ENCODE measurements at places on chromosomes 6 and 20.

GRCh38 chr20:1305712-1306111 is 23.2 kb downstream of the SDCBP2 start:
- no peak for DNase-seq

DNA sequence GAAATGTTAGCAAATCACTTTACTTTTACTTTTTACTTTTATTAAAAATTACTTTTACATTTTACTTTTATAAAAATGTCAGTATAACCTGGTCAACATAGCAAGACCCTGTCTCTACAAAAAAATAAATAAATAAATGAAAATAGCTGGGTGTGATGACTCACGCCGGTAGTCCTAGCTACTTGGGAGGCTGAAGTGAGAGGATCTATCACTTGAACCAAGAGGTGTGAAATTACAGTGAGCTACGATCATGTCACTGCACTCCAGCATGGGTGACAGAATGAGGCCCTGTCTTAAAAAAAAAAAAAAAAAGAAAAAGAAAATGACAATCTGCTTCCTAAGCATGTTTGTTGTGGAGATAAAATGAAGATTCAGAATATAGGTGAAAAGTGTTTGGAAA is 31.0 kb upstream of the FBXO30 start:
- no peak for DNase-seq

DNA sequence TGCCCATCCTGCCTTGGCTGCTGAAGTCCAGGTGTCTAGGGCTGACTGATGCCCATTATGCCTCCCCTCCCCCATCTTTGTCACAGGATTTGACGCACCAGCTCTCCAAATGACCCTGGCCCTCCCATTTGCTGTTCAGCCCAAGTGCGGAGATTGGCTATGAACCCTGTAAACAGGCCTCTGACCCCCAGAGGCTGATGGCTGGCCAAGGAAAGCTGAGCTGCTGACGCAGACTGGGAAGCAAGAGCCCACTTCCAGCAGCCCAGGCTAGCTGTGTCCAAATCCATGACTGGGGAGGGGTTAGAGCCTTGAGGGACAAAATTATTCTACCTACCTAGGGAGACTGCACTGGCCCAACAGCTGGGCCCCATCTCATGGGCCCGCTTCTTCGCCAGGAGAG is 797 bp upstream of the GNRH2 start:
- DNase-seq, result no peak

DNA sequence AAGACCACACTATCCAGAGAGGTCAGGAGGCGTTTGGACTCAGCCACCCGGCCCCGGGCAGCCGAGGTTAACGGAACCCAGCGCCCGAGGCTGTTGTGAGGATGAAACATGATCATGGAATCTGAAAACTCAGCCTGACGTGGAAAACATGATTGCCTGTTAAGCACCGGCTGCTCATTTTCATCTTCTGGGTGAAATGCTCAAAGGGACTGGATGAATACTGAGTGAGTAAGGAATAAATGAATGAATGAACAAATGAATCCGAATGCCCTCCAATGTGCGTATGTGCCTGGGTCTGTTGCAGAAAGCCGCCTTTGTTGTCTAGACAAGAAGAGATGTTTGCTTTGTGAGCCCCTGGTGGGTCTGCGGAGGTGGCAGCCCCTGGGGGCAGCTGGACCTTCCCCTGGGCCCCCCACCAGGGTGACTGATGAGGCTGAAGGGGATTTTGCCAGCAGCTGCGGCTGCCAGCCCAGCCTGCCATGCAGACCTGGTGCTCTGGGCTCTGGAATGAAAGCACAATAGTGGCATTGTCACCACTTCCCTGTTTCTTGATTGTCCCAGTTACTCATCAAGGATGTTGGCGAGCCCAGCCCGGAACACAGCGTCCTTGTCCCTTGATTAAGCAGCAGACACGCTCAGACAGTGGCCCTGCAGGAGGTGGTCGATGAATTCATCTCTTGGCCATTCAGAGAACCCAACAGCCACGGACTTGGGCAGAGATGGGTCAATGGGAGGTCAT is 211.1 kb downstream of the ANKRD60 start:
- DNase-seq, result no peak

DNA sequence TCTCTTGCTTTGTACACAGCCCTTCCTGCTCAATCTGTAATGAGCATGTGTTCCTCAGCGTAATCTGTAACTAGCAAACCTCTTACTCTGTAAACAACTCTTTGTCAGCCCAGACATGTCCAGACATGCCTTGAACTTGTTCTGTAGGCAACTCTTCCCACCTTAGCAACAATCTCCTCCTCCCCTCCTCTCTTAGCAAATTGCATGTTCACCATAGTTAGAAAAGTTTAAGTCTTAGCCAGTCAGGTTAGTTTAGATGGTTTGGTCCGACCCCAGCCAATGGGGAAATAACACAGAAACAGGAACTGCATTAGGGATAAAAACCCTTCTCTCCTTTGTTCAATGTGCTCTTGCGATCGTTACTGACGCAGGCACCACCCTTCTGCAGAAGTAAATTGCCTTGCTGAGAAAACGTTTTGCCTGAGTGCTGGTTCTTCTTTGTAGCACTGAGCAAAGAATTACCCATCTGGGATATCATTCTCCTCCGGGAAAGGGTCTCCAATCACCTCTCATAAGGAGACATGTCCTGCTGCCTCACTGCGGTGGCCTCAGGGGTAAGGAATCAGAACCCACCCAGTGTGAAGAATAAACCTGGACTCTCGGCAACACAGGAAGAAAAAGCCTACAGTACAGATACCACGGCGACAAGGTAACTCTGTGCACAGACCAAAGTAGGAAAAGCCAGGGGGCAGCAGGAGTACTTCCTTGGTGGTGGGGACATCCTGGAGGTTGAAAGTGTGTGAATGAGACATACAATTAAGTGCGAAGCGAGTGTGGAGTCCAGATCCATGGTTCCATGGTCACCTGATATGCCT is 26.2 kb downstream of the PLN start:
- no peak for DNase-seq

- no peak for DNase-seq
These were observed 63.9 kb upstream of the ENPP5 start for GRCh38 chr6:46234700-46235099.

GRCh38 chr6:31712296-31712695 is 2.9 kb upstream of the LY6G6D start:
- no peak for DNase-seq

- no peak for DNase-seq
These were observed 211.5 kb upstream of the DTNBP1 start for GRCh38 chr6:15874326-15874725.

DNA sequence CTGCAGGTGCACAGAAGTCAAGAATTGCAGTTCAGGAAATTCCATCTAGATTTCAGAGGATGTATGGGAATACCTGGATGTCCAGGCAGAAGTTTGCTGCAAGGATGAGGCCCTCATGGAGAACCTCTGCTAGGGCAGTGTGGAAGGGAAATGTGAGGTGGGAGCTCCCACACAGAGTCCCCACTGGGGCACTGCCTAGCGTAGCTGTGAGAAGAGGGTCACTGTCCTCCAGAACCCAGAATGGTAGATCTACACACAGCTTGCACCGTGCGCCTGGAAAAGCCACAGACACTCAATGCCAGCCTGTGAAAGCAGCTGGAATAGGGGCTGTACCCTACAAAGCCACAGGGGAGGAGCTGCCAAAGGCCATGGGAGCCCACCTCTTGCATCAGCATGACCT is 681.4 kb downstream of the EPHA7 start:
- DNase-seq, result no peak

GRCh38 chr20:49727478-49727877 is 13.8 kb upstream of the B4GALT5 start:
- no peak for DNase-seq

DNA sequence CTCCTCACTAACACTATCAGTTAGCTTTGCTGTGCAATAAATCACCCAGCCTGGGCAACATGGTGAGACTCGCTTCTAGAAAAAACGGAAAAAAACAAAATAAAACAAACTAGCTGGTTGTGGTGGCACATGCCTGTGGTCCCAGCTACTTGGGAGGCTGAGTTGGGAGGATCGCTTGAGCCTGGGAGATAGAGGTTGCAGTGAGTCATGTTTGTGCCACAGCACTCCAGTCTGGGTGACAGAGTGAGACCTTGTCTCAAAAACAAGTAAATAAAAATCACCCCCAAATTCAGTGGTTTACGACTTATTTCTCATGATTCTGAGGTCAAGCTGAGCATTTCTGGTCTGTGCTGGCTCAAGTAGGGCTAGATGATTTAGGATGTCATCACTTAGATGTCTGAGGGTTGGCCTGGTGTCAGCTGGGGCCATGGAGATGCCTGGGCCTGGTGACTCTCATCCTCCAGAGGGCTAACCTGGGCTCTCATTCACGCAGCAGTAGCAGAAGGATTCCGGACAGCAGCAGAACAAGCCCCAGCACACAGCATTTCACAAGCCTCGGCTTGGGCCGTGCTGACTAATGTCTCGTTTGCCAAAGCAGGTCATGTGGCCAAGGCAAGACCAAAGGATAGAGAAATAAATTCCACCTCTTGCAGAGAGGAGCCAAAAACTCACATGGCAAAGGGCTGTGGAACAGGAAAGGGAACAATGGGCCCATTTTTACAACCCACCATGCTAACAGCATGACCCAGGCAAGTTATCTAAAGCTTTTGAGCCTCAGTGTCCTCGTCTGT is 32.5 kb downstream of the MGME1 start:
- no peak for DNase-seq

GRCh38 chr6:100188754-100189153 is 194.7 kb upstream of the MCHR2 start:
- no peak for DNase-seq

DNA sequence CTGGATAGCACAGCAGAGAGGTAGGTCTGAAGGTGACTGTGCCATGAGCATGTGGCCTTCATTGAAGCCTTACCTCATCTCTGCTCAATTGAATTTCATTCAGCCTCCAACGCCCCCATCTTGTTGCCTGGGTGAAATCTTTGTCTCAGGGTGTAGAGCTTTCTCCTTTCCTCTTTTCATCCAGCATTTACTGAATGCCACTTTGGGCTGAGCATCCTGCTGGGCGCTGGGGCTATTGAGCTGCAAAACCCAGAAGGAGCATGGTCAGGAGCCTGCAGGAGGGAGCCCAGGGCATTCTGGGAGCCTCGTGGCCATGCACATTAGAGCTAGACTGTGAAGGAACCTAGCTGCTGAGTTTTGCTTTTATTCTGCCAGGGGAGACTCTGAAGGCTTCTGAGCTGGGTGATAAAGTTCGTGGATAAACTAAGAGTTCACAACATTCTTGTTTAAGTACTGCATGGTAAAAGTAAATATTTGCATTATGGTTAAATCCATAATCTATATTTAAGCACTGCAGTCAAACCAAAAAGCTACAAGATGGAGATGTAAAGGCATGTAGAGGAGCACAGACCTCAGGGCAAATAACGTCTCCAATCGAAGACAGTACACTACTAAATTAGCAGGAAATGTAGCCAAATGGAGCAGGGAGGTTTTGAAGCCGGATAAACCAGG is 13.2 kb upstream of the ASXL1 start:
- no peak for DNase-seq

DNA sequence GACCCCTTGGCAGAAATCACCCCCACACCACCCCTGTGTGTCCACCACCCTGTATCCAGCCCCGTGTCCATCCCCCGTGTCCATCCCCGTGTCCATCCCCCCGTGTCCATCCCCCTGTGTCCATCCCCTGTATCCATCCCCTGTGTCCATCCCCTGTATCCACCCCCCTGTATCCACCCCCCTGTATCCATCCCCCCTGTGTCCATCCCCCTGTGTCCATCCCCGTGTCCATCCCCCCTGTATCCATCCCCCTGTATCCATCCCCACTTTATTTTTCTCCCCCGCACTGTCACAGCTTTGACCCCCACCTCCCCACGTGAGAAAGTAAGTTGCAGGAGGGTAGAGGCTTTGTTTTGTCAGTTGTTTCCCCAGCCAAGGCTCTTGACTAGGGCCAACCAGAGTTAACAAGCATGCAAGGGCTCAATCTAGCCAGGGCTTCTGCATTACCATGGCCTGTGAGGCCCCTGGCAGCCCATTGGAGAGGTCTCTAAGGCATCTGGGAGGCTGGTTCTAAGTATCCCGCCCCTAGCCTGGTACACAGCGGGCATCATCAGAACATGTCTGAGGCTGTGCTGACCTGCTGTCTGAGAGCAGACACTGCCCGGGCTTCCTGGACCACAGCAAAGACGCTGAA is 18.1 kb upstream of the SIRPA start:
- DNase-seq, result peak; percentile 4

- no peak for DNase-seq
These were observed 203.4 kb upstream of the RIN2 start for GRCh38 chr20:19554666-19555065.

DNA sequence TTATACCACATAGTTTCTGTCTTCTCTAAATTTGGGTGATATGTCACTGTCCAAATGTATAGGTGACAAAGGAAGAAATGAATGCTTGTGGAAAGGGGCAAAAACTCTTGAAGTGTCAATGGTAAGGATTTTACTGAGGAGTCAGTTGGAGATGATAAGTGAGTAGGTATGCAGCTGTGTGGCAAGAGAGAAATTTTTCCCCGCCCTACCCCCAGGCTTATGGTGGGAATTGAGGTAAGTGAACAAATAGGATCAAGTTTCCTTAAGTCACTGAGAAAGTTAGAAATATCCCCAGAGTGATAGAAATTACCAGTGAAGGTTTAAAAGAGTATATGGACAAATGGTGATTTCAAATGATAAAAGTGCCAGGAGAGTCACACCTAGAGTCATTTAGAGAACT is 11.8 kb downstream of the DSE start:
- DNase-seq, result no peak

GRCh38 chr6:165585060-165585459 is 78.0 kb downstream of the PDE10A start:
- DNase-seq, result no peak

DNA sequence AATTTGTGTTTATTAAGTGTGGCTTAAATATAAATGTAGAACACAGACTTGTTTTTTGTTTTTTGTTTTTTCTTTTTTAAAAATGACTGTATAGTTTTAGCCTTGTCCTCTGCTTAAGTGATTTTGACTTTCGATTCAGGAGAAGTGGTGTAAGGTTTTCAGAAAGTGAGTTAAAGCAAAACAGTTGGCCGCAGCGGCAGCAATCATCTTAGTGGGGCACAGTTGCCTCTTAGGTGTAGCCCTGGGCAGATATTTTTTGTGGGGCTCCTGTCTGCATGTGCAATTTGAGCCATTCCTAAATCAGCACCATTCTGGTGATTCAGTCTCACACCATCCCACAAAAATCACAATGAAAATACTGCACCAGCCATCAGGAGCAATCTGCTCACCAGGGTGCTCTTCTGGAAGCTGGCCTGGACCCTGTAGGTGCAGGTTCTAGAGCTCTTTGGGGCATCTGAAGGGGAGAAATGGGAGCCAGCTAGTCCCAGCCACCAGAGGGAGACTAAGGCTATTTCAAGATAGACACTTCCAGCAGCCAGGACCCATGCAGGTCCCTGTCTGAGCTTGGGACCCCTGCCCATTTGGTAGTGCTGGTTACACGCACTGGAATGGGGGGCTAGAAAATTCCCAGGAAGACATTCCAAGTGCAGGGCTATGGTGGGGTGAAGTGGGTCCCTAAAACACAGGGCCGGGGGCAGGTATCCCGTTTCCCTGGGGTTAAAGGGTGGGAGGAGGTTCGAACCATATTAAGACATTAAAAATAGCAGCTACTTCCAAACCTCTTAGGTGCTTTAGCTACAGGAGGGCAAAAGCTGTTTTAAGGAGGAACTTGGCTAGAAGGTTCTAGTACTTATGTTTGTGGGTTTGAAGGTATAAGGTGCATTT is 156.6 kb downstream of the NFATC2 start:
- no peak for DNase-seq
